ENCODE measurements at places on chromosomes 7 and 10.

- DNase-seq, result no peak
Measured at GRCh38 chr10:603745-604144, 85.7 kb downstream of the DIP2C start.

DNA sequence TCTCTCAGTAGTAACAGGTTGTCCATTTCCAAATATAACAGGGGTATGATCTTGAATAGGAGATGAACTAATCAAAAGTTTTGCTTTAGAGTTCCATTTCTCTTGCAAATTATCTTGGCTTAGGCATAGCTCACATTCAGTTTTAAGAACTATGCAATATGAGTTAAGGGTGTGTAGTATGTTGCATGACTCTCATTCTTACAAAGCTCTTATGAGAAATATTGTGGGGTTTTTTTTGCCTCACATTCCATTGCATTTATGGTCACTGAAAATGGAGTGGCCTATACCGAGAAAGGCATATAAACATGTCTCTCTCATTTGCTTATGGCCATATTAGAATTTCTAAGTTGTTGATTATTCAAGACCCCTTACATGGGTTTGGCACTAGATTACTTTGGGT, 48.5 kb upstream of the LAMB1 start:
- no peak for DNase-seq

- DNase-seq, result peak; percentile 17
Measured at GRCh38 chr7:30938435-30939316, 25.1 kb upstream of the GHRHR start.

GRCh38 chr7:127738859-127739258, 86.9 kb downstream of the SND1 start:
- no peak for DNase-seq

DNA sequence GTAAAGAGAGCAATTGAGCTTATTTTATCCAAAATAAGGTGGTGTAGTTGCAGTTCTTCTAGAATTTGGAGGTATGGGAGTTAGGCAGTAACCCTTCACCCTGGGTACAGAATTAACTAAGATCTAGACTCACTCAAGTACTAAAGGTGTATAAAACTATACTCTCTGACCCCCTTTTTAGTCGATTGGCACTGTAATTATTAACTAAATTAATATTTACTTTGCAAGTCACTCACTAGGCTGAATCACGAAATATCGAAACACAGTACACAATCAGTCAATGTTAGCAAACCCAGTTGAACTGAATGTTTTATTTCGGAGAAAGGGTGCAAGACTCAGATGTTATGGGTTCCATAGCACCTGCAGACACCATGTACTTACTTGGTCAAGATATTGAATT, 14.6 kb upstream of the CYP2C19 start:
- DNase-seq, result no peak

GRCh38 chr7:148935451-148935850, 51.4 kb upstream of the EZH2 start:
- DNase-seq, result no peak

GRCh38 chr7:104962781-104963180, 51.2 kb upstream of the KMT2E start:
- no peak for DNase-seq

All from effector memory CD4-positive, alpha-beta T cell (primary cell).